ENCODE measurements at places on chromosomes 1 and 21.
A peak's percentile ranks its signal among the peaks of the same experiment; 100 is the strongest.

DNA sequence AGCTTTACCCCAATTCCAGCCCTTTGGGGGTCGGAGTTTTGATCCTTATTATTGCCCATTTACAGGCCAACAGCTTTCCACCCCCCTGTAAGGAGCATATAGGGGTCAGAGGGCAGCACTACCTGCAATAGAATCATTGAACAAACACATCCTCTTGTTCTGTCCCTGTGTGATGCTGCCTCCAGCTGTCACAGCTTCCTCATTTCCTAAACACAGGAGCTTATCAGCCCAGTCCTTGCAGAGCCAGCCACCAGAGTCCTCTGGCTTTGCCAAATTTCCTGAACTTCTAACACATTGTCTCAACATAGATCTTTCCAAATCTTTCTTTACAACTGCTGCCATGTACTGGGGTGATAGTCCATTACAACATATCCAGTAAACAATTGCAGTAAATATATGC lies 32.8 kb upstream of the PTBP2 start:
- no peak for DNase-seq

DNA sequence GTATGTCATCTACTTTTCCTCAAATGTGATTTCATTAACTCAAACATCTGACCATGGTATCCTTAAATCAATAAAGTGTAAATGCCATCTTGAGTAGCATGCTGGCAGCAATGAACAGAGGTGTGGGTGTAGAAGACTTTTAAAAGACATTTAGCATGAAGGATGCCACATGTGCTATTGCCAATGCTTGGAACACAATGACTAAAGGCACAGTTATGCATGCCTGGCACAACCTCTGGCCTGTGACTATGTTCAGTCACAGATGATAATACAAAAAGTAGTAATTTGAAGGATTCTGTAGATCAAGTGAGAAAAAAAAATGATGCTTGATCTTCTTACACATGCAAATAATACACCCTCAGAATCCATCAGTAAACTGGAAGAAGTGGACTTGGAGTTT lies 938.9 kb upstream of the ADGRL4 start:
- no peak for DNase-seq

GRCh38 chr1:234720709-234721441 lies 110.9 kb upstream of the IRF2BP2 start:
- no peak for DNase-seq

DNA sequence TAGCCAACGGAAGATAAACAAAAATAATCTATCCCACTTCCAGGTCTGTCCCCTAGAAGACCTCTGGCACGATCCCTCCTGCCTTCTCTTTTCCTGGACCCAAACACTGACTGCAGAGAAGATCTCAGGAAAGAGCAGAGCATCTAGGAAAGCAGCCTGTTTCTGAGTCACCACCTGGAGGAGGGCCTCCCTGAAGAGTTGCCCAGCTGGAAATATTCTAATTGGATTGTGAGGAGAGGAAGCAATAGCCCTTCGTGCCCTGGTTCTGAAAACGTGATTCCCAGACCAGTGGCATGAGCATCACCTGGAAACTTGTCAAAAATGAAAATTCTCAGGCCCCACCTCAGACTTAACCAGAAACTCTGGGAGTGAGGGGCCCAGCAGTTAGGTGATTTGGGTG lies 411.1 kb downstream of the SETD4 start:
- no peak for DNase-seq

DNA sequence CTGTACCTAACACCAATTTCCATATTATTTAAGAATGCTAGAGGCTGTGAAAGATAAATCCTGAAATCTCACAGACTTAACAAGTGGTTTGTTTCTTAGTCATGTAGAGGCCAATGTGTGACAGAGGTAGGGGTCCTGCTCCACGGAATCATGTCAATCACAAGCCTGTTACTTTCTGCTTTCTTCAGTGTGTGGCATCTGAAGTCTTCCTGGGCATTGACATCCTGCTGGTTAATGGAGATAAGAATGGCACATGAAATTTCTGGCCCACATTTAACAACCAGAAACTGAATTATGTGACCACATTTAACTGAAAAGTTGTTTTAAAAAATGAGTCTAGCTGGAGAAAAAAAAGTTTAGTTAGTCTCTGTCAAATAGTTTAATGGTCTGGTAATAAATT lies 68.3 kb upstream of the PLA2G4A start:
- DNase-seq, result no peak

- no peak for DNase-seq
Observed at GRCh38 chr21:40733024-40733397, 113.9 kb downstream of the DSCAM start.

- DNase-seq, result no peak
Observed at GRCh38 chr1:12111741-12112140, 48.6 kb downstream of the TNFRSF8 start.

- no peak for DNase-seq
Observed at GRCh38 chr1:21933397-21934248, 3.5 kb downstream of the HSPG2 start.

DNA sequence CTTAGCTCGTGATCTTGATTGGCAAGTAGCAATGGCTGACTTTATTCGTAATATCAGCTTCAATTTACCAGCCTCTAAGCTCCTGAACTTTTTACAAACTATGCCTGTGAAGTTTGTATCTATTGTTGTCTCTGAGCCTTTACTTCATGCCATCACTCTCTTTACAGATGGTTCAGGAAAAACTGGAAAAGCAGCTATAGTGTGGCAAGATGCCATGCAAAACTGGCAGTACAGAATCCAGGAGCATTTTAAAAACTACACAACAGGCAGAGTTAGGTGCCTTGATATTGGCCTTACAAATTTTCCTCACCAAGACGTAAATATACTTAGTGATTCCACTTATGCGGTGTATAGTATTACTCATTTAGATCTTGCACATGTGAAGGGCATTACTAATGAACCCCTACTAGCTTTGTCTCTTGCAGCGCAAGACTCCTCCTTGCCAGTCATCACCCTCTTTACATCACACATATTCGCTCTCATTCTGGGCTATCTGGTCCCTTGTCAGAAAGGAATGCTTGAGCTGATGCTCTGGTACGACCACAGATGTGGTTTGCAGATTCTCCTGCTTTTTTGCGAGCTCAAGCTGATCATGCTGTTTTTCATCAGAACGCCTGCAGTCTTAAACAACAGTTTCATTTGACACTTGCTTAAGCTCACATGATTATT lies 36.3 kb downstream of the CLCA1 start:
- no peak for DNase-seq

GRCh38 chr1:26684763-26685508 lies 10.9 kb upstream of the ARID1A start:
- DNase-seq, result no peak

DNA sequence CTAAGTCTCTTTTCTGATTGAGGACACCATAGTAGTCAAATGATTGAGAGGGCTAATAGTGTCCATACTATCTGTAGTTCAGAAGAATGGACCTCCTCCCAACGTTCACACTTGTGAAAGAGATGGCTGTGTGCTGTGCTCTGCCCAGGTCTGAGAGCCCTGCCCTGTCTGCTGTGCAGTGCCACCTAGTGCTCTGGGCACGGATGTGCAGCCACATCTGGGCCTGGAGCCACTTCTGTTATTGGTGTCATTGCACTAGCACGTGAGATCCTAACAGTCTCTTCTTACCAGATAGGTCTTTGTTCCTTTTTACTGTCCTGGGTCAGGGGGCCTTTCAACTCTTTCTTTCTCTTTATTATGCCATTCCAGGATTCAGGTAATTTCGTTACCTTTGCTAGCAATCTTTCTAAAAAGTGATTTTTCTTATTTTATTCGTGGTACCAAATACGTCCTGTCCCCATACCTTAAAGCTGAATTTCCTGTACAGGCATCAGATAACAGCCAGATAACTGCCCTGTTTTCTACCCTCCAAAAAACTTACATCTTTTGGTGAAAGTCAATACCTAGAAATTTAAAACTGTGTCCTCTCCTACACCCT lies 21.7 kb downstream of the INTS3 start:
- DNase-seq, result peak; percentile 36

DNA sequence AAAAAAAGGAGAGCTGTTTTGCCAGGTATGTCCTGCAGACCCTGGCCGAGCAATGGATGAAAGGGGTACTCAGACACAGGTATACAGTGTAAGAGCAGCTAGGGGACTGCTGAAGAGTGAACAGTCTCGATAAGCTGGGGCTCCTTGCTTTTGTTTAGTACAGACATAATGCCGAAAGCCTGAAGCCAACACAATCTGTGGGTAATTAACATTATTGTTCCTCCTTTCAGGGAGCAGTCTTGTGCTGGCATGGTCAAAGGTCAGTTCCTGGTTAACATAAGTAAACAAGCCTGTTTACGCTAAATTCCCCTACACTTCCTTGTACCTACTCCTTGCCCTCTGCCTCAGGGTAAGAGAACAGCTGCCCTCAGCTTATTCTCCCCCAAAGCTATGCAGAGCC lies 272.3 kb upstream of the ST6GALNAC5 start:
- no peak for DNase-seq

DNA sequence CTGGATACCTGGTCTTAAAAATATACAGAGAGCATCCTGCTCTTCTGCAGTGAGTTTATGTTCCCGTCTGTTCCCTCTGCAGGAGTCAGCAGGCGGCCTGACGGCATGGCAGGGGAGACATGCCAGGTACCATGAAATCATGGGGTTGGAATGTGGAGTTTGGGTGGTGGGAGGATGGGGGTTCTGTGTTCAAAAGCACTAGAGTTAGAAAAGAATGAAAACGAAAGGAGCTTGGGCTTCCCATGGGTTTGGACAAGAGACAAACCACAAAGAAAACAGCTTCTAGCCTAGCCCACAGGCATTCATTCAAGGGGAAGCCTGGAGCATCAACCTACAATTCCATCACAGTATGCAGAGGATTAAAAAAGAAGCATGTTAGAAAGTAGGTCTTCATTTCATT lies 59.9 kb downstream of the WARS2 start:
- peak; percentile 89 for DNase-seq

- DNase-seq, result no peak
Observed at GRCh38 chr21:20617130-20617529, 381.1 kb upstream of the NCAM2 start.

DNA sequence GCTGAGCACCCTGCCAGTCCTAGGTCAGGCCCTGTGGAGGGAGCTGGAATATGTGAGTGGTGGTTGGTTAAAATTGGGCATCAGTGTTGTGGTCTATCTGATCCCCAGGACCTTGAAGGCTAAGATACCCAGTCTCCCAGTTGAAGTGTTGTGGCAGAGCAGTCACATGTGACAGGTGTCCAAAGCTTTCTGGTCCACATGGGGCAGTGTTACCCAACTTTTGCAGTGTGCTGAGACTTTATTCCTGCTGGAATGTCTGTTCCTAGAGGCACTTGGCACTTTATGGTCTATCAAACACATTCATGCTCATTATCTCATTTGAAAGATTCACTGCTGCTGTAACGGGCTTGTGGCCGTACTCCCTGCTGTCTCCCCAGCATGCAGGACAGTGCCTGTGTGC lies 21.0 kb upstream of the LORICRIN start:
- DNase-seq, result no peak

GRCh38 chr1:58833166-58833565 lies 49.3 kb upstream of the JUN start:
- no peak for DNase-seq

GRCh38 chr1:29783508-29784275 lies 547.4 kb downstream of the PTPRU start:
- DNase-seq, result no peak

- DNase-seq, result no peak
Observed at GRCh38 chr21:43001316-43001715, 27.0 kb downstream of the PKNOX1 start.

- DNase-seq, result no peak
Observed at GRCh38 chr21:42414928-42415769, 11.4 kb downstream of the UBASH3A start.

- DNase-seq, result no peak
Observed at GRCh38 chr1:15153842-15154479, 414 bp downstream of the TMEM51 start.

- DNase-seq, result no peak
Observed at GRCh38 chr1:221724931-221725605, 16.8 kb downstream of the DUSP10 start.

GRCh38 chr1:59751801-59752200 lies 62.9 kb upstream of the HOOK1 start:
- no peak for DNase-seq

DNA sequence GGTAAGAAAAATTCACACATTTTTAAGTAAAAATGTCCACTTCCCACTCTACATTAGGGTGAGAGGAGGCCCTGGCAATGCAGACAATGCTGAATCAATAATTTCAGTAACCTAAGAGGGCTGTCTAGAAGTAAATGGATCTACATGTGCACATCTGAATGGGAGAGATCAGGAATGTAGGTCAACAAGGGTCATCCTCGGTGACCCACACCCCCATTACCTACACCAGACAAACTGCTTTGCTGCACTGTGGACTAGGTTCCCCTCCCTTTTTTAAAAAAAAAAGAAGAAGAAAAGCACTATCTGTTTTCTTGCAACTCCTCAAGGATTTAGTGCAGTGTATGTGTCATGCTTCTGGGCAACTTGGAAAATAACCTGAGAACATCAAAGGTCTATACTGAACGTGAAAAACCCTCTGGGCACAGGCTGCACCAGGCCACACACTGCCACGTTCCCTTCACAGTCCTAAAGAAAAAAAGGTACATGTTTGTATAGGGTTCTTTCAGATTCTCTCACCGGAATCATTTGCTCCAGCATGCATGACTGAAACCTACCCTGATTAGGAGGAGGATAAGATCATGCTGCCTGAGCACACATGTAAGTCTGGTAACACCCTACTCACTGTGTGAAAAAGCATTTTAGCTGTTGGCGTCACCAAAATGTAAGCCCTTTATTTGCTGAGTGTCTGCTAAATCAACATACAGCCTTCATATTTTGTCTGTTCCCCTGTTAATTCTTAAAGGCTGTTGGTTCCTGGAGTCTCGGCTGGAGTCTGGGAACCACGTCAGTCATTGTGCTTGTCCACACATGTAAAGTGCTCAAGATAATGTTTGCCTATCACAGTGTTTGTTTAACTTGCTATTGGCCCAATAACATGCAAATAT lies 341.0 kb downstream of the SMYD3 start:
- no peak for DNase-seq

GRCh38 chr1:161502641-161503393 lies 2.4 kb upstream of the FCGR2A start:
- DNase-seq, result no peak

DNA sequence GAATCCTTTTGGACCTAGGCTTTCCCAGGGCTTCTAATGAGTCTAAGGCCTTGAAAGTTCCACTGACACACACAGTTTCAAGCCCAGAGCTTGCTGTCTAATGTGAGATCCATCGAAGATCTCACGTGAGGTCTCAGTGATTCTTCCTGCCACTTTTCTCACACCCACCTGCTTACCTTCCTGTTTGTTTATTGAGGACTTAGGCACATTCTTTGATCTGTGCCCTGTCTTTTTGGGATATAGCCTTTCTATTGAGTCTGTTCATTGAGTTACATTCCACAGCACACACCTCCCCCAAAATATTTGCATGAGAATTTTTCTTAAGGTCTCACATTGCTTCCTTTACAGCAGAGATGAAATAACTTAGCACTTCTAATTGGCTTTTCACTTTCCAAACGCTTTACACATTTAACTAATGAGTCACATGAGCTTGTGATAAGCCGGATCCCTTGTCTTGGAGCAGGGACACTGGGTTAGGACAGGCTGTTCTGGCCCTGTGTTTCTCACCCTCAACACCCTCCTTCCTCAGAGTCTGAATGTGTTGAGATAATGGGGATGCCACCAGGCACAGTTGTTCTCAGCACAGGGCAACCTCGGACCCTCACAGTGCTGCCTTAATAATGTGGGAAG lies 288.3 kb downstream of the TM2D1 start:
- DNase-seq, result no peak

- DNase-seq, result no peak
Observed at GRCh38 chr1:36981771-36982622, 52.3 kb downstream of the GRIK3 start.
